ENCODE measurements at places on chromosomes 6 and 20.

- DNase-seq: peak; percentile 45
These were observed 12.8 kb upstream of the DNAAF9 start for GRCh38 chr20:3420211-3420707.

GRCh38 chr6:112842330-112842685 is 495.2 kb downstream of the RFPL4B start:
- DNase-seq: no peak

- no peak for DNase-seq
These were observed 532 bp upstream of the SLC35F1 start for GRCh38 chr6:117906507-117906957.

- no peak for DNase-seq
These were observed 189.6 kb downstream of the MAFB start for GRCh38 chr20:40499391-40499790.

DNA sequence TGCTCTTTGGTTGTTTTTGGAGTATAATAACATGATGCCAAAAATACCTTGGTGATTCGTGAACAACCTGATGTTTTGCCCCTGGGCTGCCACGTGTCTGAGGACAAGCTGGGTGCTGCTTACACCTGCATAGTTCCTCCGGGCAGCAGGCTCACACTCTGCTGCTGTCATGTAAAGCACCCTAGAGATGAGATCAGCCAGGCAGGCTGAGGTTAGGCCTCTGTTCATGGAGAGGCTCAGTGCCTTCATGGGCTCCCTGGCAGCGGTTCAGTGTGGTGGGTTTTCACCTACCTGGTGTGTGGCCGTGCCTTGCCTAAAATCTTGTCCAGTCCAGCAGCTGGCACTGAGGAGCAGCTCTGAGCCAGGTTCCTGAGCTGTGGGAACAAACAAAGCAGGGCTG is 60.1 kb upstream of the TAGAP start:
- peak; percentile 43 for DNase-seq

DNA sequence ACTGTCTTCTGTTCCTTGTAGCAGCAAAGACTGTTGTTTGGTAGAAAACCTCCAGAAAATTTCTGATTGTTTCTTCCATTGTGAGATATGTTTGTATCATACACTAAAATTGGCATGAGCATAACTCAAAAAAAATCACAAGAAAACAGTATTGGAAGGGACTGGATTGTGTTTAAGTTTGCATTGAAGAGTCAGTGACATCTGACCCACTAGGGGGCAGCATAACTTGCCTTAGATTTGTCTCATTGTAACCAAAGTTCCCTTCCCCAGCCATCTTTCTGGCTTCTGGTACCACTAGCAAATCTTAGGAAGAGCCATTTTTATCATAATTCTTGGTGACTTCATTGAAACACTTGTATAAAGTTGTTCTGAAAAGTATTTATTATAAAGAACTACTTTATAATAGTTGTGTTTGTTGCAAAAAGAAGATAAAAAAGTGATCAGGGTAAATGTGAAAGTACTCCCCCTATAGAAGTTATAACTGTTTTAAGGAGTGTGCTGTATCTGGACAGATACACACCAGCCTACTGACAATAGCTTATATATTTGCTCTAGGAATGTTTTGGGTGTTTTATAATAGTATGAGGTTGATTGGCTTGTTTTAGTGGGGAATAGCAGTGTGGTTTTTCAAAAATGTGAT is 7.7 kb downstream of the CSTF1 start:
- DNase-seq: peak; percentile 74

GRCh38 chr6:218153-219018 is 73.9 kb upstream of the DUSP22 start:
- no peak for DNase-seq

GRCh38 chr6:24359640-24360454 is 2.0 kb upstream of the DCDC2 start:
- DNase-seq: peak; percentile 69

DNA sequence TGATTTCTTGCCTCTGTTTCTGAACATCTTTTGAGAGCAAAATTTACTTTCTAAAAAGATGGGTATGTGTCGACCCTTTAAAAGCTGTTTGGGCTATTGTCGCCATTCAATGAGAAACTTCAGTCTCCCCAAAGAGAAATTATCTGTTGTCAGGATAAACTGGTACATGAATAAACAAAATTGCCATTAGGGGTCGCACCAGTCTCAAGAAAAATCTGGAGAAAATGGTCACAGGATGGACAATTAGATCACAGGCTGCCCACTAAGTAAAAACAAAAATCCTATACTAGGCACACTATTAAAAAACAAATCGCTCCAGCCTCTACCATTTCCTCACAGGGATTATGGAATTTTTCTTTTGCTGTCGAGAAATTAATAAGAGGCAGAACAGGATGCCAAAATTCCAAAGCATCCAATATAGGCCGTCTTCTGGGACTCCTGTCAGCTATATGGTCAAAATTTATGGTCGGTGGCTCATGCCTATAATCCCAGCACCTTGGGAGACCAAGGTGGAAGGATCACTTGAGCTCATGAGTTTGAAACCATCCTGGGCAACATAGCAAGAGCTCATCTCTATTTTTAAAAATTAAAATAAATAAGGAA is 5.5 kb upstream of the HLA-E start:
- DNase-seq: peak; percentile 67

- no peak for DNase-seq
These were observed 622 bp downstream of the MAFB start for GRCh38 chr20:40688129-40689099.

DNA sequence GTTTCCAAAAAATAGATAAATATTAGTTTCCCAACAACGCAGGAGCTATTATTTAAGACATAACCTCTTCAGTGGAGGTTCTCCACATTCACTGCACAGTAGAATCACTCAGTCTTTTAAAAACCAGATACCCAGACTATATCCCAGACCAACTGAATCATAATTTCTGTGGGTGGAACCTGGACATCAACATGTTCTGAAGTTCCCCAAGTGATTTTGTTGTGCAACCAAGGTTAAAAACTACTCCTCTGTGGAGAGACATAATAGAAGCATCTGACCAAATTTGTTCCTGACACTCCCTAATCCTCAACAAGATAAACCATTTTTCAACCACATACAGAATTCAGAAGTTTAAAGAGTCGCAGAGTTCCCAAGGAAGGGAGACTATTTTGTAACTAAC is 42.3 kb downstream of the STK38 start:
- DNase-seq: no peak

DNA sequence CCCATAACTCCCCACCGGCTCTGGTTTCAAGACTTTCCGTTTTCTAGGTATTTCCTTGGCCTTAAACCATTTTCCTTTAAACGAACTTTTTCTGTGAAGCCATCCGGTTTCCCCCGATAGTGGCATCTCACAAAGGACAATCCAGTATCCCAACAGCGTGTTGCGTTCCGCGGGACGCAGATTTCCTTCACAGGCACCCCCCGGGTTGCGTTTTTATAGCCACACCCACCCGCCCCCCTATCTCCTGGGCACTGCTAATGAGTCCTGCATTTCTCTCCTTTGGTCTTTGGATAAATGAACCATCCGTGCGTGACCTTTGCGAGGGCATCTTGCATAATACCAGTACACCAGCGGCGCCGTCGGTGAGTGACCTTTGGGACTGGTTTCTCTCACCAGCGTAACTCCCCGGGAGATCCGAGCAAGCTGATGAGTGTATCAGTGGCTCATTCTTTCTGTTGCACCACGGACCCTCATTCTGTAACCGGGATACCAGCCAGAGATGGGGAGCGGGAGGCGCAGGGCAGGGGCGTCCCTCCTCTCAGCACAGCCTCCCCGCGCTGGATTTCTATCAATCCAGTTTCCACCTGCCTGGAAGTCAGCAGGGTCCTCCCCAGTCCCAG is 586 bp upstream of the NQO2 start:
- no peak for DNase-seq

DNA sequence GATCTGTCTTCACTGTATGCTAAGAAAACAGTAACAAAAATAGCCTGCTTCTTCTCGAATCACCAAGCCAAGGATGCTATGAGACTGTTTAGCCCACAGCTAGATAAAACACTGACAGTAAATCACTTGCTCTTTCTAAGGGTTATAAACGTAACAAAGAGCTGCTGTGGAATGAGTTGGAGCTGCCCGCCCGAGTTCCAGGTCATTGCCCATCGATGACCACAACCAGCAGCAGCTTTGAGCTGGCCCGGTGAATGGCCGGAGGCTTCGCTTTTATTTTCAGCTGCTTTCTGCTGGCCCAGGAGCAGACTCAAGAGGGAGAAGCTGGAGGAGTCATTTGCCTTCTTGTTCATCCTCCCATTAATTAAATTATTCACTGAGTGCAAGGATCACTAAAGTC is 82.2 kb upstream of the CDH4 start:
- DNase-seq: no peak

GRCh38 chr20:9021699-9022098 is 47.2 kb upstream of the PLCB4 start:
- no peak for DNase-seq

DNA sequence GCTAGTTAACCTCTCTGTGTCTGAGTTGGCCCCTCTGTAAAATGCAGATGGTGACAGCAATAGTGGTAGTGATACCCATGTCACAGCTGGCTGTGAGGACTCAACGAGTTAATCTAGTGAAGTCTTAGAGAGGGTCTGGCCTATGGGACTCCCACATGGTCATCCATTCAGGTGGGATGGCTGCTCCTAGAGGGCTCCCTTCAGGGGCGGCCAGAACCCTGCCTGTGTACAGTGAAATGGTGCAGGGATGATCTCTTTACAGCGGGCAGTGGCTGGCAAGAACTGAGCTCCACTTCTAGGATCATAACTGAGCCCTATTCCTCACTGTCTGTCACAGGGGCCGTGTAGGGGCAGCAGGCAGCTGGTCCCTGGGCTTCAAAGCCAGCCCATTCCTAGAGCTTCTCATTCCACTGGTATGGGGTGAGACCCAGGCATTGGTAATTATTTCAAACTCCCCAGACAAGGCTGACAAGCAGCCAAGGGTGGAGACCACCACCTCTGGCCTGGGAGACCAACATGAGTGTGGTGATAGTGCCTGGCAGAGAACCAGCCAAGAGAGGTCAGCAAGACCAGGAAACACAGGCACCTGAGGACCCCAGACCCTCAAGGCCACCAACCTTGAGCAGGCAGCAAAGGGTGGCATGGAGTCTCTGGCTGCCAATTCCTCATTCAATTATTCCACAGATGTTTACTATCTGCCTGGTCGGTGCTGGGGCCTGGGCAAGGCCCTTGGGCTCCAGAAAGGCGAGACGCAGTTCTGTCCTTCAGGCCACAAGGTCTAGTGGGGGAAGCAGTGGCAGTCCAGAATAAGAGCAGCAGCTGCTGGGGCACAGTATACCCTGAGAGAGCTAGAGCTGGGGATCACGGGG is 103.4 kb downstream of the MRPL14 start:
- no peak for DNase-seq

DNA sequence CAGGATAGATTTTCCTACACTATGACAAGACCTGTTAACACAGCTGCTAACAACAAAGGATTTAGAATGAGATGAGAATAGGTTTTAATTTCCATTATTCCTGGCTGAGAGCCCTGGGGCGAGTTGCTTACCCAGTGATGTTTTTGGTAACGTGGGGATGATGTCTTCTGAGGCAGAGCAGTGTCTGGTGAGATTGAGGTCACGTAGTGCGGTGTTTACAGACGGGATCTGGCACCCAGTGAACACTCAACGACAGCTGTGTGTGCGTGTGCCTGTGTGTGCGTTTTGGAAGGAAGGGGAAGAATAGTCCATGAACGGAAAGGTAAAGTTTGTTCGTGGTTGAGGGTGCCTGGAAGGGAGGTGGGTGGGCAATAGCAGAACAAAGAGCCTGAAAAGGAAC is 384.7 kb downstream of the C6orf118 start:
- DNase-seq: no peak

DNA sequence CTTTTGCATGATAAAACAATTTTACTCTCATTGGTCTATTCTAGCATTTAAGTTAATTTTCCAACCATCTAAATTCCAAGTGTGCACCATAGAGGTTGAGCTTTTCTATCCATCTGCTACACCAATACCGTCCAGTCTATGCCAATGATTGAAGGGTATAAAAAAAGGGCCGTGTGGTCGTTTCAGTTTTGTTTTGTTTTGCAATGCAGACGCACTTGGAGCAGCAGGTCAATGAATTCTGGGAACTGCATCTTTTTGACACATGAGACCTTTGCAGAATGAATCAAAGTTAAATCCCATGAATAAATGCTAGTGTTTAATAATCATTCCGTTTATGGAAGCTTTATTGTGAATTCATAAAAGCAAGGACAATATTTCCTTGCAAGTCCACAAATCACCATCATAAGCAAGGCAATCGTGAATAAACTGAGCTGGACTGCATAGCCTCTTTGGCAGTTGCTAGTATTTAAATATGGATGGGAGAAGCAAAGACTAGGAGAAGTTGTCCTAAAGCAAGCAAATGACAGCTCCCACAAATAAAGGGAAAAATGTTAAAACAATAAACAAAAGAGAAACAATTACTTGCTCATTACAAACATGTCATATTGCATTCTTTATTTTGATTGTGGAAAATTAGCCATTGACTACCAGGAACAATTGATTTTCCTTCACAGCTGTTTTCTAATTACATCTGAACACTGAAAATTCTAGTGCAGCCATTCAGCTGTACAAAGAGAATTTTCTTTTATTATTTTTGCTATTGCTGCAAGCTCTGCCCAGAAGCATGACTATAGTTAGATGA is 649.7 kb upstream of the GJE1 start:
- DNase-seq: peak; percentile 20

DNA sequence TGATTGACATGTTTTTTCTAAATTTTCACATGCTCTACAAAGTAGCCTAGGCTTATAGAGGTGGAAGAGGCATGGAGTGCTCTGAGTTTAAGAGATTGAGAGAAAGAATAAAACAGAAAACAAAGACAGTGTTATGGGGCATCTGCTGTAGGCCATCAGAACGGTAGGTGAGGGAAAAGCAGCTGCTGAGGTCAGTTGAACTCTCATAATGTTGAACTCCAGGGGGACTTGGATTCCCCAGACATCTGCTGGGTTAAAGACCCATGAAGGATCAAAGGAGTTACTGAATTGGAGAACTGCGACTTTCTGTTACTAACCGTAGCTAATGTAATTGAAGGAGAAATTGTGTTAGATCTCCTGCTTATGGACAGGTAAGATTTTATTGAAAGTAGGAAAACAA is 333.9 kb downstream of the TFAP2B start:
- no peak for DNase-seq

GRCh38 chr6:134520181-134521115 is 202.5 kb upstream of the SGK1 start:
- DNase-seq: no peak

DNA sequence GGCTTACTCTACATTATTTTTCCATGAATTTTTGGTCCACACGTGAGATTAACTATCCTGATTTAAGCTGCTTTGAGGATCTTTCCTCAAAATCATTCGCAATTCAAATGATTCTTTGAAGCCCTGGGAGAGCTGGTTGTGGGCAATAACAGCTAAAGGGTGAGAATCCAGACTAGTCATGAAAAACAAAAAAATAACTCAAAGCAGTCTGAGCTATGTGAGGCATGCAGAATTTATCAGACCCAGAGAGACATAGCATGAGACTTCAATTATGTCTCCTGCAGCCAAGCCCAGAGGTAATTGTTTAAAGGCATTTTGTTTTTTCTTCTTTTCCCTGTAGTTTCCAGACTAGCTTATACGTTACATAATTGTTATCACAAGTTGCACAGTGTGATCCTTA is 517.3 kb upstream of the PTCHD4 start:
- no peak for DNase-seq

GRCh38 chr6:145244349-145245100 is 490.8 kb downstream of the EPM2A start:
- no peak for DNase-seq

Data from CD4-positive, alpha-beta T cell treated with Interleukin-4 for 4 hours (primary cell).